ENCODE measurements at places on chromosomes 2 and 18.
A peak's percentile ranks its signal among the peaks of the same experiment; 100 is the strongest.

DNA sequence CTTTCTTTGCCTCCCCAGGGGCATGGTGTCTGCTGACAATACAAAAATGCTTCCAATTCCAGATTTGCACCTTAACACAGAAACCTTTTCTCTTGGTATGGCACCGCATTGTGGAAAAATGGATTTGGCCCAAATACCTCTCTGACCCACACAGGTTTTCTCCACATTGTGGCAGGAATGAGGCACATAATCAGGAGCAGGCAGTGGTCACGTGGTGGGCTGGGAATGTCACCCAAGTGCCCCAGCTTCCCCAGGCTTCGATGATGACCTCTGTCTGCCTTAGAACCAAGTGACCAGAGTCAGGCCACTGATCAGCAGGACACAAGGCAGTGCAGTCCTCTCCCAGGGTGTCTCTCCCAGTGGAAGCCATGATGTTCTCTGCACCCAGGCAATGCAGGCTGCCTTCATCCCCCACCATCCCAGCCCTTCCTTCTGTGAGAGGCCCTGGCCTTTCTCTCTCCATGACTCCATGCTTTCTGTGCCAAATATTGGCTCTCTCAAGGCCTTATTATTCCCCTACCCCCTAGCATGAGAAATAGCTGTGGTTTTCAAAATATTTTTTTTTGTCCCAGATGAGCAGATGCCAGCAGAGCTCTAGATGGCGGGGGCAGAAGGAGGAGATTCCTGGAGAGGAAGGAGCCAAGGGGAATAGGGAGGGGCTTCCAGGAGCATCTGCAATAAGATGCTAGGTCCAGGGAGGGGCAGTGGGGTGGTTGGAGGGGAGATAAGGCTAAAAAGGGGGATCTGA lies 198.9 kb downstream of the ACKR3 start:
- DNase-seq: no peak

DNA sequence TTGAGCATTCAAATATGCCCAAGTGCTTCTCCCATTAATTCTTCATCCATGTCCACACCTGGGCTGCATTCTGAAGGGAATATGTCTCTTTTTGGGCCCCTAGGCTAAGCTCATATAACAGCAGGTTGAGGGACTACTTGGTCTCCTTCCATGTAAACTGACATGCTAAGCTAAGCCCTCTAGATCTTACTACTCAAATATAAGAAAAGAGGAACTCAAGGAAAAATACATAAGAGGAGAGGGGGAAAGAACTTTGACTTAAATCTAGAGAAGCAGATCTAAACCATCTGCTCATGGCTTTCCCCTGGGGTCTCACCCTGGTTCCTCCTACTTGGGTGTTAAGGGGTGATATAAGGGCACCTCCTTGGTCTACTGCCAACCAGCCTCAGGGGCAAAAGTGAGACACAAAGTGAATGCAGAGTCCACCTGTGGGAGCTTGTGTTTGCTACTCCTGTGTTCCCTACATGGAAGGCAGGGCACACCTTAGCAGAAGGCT lies 19.8 kb upstream of the NFU1 start:
- no peak for DNase-seq

GRCh38 chr2:160630801-160631590 lies 137.4 kb upstream of the RBMS1 start:
- DNase-seq: peak; percentile 57

DNA sequence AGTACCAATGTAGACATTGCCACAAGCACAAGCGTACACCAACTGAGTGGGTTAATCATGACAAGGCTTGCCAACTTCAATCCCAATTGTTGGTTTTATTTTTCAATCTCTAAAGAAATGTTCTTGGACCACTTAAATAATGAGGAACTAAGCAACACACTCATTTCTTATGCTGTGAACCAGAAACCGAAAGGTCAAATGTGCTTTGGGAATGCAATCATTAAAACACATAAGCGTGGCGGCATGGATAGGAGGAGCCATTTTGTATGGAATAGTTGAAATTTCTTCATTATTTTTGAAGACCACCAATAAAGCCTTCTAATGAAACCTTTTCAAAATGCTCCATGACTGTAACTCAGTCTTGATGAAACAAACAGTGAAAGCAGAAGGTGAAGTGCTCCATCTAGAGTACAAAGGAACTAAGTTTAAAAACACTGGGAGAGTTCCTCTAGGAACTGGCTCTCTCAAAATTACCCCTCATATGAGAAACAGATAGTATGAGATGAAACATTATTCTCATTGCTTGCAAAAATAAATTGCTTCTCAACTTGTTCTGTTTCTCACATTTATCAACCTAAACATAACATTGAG lies 113.2 kb upstream of the CHST9 start:
- no peak for DNase-seq

- no peak for DNase-seq
Observed at GRCh38 chr2:215535125-215535668, 99.3 kb upstream of the FN1 start.

DNA sequence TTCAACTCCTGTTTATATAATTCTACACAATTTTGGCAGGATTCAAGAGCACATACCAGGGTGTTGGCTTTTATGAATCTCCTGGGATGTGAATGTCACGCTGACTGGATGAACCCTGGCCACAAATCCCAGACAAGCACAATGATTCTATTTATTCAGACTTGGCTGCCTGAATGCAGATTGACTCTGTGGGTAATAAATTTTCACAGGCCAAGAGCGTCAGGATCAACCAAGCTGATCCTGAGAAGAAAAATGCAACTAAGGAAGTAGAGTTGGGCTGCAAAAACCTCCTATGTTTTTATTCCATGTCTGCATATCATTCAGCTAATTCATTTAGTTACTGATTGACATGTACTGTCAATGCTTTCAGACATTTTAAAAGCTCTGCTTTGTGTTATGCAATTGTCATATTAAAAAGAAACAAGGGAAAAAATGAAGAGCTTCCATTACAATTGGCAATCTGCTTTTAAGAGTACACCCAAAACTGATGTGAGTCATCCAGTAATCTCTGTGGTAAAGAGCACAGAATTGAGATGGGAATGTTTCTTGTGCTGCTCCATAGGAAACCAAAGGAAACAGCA lies 173.0 kb upstream of the REV1 start:
- DNase-seq: peak; percentile 87

- no peak for DNase-seq
Observed at GRCh38 chr2:162370931-162371330, 27.0 kb downstream of the GCA start.

DNA sequence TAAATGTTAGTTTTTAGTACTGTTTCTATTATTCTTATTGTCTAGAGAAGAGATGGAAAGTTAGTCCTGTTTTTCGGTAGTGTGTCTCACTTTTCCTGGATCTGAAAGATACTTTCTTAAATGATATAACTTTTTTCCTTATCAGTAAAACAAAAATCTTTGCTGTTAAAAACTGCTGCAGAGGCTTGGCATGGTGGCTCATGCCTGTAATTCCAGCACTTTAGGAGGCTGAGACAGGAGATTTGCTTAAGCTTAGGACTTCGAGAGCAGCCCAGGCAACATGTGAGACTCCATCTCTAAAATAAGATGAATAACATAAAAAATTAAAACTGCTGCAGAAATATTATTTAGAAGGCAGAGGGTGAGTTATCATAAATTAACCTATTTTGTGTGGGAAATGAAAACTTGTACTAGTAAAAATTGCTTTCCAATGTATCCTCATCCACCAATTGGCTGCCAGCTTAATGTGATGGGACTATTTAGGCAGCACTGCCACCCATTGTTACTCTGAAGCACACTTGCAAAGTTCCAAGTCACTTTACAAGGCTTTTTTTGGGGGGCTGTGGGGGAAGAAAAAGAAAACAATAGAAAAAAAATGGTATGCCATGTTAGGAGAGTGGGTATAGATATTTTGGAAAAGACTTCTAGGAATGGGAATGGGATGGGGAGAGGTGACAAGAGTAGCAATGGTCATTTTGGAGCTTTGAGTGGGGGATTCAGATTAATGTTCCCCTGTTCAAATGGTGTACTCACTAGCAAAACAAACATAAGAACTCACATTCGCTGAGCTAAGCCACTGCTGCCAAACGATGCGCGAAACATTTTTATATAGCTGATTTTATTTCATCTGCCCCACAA lies 62.7 kb downstream of the MEIS1 start:
- no peak for DNase-seq

DNA sequence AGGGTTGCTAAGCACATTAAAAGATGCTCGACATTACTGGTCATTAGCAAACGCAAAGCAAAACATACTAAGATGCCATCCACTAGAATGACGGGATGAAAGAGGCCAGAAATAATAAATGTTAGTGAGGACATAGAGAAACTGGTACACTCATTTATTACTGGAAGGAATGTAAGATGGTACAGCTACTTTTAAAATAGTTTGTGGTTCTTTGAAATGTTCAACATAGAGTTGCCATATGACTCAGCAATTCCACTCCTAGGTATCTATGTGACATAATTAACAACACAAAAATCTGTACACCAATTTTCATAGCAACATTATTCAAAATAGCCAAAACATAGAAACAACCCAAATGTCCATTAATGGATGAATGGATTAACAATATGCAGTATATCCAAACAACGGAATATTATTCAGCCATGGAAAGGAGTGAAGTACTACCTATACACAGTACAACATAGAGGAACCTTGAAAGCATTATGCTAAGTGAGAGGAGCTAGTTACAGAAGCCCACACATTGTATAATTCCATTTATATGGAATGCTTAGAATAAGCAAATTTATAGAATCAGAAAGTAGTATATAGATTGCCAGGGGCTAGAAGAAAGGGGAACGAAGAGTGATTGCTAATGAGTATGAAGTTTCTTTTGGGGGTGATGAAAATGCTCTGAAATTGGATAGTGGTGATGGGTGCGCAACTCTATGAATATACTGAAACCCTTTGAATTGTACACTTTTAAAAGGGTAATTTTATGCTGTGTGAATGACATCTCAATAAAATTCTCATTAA lies 61.9 kb upstream of the IL1R1 start:
- no peak for DNase-seq

DNA sequence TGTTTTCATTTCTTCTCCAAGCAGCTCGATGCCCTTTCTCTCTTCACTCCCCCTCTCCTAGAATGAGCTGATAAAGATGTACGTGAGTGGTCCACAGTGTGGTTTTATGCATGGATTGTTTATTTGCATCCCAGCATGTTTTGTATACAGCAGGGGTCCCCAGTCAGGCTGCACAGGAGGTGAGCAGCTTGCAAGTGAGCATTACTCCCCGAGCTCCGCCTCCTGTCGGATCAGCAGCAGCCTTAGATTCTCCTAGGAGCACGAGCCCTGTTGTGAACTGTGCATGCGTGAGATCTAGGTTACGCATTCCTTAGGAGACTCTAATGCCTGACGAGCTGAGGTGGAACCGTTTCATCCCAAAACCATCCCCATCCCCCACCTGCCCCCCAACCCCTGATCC lies 262.6 kb downstream of the AGAP1 start:
- no peak for DNase-seq

DNA sequence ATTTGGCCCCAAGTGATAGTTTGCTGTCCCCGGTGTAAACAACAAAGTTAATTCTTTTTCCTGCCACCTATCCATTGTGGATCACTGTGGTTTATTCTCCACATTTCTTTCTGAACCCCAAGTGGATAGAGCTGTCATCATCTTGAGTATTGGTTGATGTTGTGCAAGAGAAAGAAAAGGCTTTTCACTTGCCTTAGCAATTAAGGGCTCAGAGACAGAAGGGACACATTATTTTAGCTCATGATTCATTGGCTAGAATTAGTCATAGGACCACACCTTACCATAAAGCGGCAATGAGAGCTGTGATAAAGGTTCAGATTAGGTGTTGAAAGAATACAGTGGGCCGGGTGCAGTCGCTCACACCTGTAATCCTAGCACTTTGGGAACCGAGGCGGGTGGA lies 442.1 kb upstream of the DCC start:
- DNase-seq: no peak

- no peak for DNase-seq
Observed at GRCh38 chr2:233093166-233093448, 33.0 kb downstream of the INPP5D start.

DNA sequence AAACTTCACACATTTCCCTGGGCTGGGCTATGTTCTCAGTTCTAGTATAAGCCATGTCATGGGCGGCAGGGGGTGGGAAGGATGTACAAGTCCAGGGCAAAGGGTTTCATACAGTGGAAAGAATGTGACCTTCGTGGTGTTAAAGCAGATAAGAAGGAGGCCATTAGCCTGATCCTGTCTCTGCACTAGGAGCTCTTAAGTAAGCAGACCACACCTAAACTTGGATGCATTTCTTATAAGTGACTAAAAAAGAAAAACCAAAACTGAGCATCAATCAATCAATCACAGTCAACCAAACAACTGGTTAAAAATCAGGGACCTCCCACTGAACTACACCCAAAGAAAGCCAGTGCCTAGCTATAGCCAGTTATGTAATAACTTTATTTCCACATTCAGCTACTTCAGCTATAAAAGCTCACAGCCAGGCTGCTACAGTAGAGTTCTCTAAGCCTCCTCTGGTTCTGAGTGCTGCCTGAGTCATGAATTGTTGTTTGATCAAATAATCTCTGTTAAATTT lies 46.8 kb upstream of the RIOK3 start:
- no peak for DNase-seq

All from left hindlimb (tissue), 1 donor.